Stimulated activated CD8-positive, alpha-beta memory T cell treated with anti-CD3 and anti-CD28 coated beads, Interleukin-4, amount 100 ng/mL, for 48 hours (primary cell): ENCODE measurements at places on chromosomes 5 and 9.

DNA sequence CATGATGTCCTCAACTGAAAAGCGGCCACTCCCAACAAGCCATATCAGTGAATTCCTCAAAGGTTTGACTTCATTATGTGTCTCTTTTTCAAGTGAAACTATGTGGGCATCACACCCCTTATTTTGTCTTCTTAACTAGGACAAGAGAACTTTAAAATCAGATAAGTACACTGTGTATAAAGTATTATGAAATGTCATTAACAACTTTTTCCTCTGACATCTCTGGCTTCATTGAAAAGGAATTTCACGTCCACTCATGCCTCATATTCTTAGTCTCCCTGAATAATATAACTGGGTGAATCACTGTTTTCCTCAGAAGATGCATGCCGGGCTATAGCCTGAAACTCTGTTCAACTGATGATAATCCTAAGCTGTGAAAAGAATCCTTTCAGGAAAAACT is 415.8 kb downstream of the ACTL7B start:
- no peak for DNase-seq

GRCh38 chr5:1516615-1517601 is 6.9 kb downstream of the LPCAT1 start:
- peak; percentile 20 for DNase-seq

GRCh38 chr9:15240927-15241326 is 66.1 kb downstream of the TTC39B start:
- DNase-seq, result no peak

GRCh38 chr5:82358457-82358856 is 80.3 kb upstream of the RPS23 start:
- no peak for DNase-seq

DNA sequence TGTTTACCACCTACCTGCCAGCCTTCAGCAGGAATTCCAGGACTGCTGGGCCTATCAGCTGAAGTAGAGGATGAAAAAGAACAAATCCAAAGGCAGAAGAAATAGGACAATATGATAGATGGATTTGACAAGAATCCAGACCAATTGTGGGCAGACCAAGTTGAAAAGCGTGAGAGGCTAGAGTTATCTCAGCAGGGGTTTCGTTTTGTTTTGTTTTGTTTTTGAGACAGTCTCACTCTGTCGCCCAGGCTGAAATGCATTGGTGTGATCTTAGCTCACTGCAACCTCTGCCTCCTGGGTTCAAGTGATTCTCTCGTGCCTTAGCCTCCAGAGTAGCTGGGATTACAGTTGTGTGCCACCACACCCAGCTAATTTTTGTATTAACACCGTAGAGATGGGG is 113.2 kb downstream of the PALM2AKAP2 start:
- DNase-seq, result no peak

DNA sequence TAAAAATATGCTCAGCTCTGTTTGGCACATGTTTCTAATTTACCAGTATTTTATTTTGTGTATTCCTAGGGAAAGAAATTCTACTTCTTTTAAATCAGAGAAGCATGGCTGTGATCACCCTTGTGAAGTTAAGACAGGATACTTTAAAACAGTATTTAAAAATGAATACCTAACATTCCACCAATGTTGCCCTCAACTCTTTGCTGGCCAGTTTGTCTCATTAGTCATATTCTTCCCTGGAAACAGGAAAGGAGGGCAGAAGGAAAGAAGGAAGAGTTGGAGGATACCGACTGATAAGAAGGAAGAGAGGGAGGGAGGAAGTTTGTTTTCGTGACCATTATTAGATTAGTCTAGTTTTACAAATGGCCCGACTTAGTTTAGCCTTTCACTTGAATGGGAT is 137.4 kb downstream of the PLK2 start:
- no peak for DNase-seq

GRCh38 chr5:67455970-67456369 is 259.4 kb upstream of the CD180 start:
- no peak for DNase-seq

- DNase-seq, result no peak
Measured at GRCh38 chr9:91834740-91835139, 115.3 kb downstream of the ROR2 start.

DNA sequence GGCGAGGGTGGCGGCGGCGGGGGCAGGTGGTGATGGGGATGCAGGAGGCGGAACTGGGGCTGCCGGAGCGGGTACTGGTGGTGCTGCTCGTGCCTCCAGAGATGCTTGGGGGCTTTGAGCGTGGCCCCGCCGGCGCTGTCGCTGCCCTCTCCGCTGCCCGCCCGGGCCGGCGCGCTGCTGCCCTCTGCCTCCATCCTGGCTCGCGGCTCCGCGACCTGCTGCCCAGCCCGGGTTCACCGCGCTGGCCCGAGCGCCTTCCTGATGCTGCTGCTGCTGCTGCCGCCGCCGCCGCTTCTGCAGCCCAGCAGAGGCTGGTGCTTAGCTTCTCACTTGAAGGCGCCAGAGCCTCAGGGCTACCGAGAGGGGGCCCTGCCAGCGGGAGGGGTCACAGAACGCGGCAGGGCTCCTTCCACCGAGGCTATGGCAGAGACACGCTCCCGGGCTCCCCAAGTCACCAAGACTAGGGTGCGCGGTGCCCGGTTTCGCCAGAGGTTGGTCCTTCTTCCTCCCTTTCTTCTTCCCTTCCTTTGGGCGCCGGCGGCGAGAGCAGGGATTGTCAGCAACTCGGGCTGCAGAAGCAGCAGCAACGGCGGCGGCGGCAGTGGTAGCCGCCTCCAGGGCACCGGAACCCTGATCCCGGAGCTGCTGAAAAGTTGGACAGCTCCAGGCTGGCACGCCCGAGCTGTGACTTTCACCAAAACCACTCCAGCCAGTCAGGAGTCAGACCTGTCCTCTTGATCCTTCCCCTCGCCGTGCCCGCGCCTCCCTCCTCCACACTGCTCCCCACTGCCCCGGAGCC is at the start of gene PDE4D:
Gene PDE4D, minus strand, starts transcription at position 298 of the 799 bp plus-strand sequence.
- DNase-seq, result peak; percentile 23
